ENCODE measurements at places on chromosomes 2 and 18.

GRCh38 chr2:62046141-62046540 lies 140.7 kb downstream of the COMMD1 start:
- no peak for DNase-seq

DNA sequence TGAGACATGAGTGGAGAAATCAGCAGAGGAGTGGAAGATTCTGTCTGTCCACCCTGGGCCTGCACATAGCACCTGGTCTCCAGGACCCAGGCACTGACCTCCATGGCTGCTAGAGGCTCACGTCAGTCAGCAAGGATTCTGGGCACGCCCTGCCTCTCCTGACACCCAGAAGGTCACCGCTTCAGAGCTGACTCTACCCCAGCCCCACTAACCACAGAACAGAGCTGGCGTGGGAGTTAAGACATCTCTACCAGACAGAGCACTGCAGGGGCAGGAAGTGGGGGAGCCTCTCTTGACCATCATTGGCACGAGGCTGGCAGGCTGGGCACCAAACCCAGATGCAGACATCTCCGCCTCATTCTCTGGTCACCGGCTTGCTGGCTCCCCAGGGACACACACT lies 3.0 kb downstream of the ADCY3 start:
- no peak for DNase-seq

GRCh38 chr2:239398521-239398921 lies 2.3 kb downstream of the HDAC4 start:
- no peak for DNase-seq

DNA sequence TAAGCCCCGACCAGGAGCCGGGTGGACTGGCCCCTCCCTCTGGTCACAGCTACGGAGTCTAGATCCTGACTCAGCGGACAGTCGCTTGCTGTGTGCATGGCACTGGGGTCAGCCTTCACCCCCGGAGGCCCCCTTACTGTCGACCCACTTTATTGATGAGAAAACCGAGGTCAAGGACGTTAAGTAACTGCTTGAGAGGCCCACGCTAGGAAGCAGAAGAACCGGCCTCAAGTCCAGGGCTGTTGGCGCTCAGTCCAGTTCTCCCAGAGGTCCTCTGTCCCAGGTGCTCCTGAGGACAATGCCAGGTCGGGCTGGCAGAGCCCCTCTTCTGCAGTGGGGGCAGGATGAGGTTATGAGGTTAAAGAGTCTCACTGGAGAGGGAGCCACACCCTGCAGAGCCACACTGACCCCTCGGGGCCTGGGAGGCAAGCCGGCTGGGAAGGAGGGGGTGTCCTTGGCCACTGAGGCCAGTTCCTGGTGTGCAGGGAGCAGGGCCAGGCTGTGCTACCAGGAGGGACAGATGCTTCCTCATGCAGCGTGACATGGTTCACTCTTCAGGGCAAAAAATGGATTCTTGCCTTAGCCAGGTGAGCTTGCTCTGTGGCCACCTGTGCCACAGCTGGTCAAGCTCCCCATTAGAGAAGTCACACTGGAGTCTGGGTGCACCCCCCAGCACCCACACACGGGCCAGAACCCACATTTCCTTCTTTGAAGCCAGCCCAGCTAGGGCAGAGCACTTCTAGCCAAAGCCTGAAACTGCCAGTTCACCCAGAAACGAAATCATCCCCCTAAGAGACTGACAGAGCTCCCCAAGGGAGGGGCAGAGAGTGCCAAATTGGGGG lies 47.3 kb upstream of the HPCAL1 start:
- DNase-seq, result no peak

GRCh38 chr2:23520256-23520655 lies 135.3 kb downstream of the KLHL29 start:
- DNase-seq, result no peak

- DNase-seq, result no peak
These were observed 37.5 kb downstream of the FASTKD2 start for GRCh38 chr2:206802654-206803514.

DNA sequence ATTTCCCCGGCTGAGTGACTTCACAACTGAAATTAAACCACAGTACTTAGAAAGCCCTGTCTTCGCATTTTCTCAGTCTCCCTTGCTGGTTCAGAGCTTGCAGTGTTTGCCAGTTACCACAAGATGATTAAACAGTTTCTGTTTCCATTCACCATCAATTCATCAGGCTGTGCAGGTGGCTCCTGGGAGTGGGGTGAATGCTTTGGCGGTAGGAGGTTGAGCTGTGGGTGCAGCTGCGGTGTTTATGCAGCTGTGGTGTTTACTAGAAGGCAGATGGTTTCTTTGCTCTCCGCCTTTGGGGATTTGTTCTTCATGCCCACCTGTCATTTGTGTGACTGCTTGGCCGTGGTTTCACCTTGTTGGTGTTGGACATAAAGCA lies 16.1 kb downstream of the ACOXL start:
- DNase-seq, result no peak

GRCh38 chr2:112834396-112835037 lies 2.1 kb downstream of the IL1B start:
- DNase-seq, result no peak

DNA sequence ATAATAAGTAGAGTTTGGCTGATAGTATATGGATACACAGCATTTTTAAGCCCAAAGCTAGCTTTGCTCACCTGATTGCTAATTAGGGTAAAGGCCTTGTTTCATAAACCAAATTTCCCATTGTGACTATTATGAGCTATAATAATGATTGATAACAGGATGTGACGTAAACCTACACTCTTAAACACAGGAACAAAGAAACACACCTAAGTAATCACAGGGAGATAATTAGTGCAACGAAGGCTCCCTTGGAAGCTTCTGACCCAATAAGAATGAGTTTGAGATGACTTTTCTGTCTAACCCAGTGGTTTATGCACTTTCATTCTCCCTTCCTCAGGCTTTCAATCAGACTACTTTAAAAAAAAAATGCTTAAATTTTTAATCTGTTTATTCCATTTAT lies 683.2 kb downstream of the SATB2 start:
- DNase-seq, result no peak

DNA sequence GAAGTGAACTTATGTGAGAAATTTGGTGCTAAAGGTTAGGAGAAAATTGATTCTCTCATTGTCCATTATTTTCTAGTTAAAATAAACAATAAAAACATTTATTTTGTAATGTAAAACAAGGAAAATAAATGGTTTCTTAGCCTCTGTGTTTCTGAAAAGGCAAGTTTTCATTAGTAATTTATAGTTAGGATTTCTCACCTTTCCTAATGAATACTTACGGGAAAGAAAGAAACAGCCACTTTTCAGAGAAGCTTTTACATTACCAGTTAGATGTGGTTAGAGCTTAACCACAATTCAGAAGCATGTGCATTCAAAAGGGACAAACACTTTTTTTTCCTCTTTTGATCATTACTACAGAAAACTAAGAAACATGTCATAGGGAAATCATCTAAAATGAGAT lies 18.8 kb downstream of the NEMP2 start:
- DNase-seq, result no peak

- DNase-seq, result no peak
These were observed 287.0 kb downstream of the TCF4 start for GRCh38 chr18:55300936-55301531.

GRCh38 chr2:64210816-64211215 lies 66.6 kb upstream of the PELI1 start:
- no peak for DNase-seq

DNA sequence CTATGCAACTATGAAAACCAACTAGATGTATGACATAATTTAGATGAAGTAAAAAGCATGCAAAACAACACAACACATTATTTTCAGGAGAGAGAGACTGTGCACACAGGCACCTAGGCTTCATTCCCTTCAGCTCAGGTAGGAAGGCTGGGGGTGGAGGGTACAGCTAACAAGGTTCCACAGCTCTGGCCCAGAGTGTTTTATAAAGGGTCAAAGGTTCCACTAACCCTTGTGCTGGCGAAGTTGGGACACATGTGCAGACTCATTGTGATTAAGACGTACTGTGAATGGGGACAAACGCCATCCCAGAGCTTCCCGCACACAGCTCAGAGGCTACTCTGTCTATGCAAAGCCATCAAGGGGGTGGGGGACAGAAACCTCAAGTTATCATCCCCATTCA lies 19.1 kb downstream of the CCDC93 start:
- no peak for DNase-seq

GRCh38 chr2:10084223-10084865 lies 4.1 kb upstream of the CYS1 start:
- no peak for DNase-seq

DNA sequence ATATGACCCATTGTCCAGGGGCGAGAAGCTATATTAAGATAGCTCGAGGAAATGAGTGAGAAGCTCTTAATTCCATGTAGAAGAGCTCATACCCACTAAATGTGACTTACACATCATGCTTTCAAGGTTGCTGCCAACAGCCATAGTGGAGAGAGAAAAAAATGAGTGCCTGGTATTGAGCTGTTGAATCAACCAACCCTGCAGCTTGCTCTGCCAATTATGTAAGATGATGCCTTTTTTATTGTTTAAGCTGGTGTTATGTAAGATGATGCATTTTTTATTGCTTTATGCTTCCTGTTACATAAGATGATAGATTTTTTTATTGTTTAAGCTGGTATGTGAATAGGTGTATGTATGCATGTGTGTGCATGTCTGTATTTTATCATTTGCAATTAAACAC lies 228.2 kb downstream of the CCDC178 start:
- no peak for DNase-seq

- DNase-seq, result no peak
These were observed 4.4 kb downstream of the XRCC5 start for GRCh38 chr2:216113572-216113971.

DNA sequence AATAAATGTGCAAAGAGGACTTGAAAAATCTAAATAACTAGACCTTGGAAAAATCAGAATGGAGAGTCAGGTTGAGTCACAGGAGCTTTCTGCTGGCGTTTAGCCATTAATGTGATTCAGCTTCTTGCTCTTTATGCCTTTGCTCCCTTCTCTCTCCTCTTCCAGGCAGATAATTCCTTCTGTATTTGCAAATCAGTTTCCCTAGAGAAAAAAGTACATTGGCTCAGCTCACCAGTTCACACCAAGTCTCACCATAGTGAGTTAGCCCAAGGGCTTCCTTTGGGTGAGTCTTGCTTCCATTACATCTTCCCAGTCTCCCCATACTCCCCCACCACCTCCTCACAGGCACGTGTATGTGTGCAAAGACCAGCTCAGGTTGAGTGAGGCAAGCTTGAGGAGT lies 73.6 kb downstream of the CYBRD1 start:
- no peak for DNase-seq

- no peak for DNase-seq
These were observed 55.0 kb downstream of the COL6A3 start for GRCh38 chr2:237358721-237359517.

DNA sequence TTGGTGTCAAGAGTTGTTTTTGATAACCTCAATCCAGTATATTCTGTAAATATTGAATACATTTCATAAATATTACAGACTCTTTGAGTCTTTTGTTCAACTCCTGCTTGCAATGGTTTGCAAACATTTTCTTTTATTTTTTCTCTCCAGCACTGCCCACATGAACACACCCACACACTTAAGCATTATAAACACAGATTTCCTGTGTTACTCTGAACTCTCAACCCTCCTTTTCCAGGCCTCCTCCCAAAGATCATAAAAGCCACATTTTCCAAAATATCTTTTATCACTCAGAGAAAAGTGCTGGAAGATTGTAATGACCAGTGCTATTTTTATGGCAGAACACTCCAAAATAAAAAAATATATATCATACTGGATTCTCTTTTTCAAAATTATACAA lies 20.5 kb downstream of the ARHGAP25 start:
- DNase-seq, result no peak

DNA sequence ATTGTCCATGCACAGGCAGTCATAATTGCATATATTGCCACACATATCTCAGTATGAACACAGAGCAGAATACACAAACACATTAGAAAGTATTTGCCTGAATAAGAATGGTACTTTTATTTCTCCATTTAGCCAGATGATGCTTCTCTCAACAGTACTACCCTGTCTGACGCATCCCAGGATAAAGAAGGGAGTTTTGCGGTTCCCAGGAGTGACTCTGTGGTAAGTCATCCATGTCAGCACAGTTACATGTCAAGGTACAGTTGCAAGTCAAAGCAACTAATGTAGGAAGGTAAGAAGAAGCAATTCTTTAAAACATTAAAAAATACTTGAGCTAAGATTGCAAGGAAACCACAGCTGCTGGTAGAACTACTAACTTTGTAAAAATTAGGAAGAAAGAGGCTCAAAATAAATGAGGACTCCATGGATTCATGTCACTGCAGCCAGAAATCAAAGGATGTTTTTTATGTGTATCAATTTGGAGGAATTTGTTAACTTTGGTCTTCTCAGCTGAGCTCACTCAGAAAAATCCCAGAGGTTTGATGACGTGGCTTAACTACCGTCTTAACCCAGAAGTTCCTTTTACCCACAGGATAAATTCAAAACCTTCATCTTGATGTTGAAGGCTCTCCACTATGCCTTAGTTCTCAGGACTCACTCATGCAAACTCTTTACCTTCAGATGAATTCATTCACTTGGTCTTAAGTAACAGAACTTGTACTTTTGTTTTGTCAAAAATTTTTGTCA lies 130.3 kb downstream of the ARHGAP28 start:
- no peak for DNase-seq

- DNase-seq, result no peak
These were observed 5.4 kb upstream of the XIRP2 start for GRCh38 chr2:166882851-166883250.

- no peak for DNase-seq
These were observed 68.2 kb downstream of the ZCCHC2 start for GRCh38 chr18:62590799-62591590.

DNA sequence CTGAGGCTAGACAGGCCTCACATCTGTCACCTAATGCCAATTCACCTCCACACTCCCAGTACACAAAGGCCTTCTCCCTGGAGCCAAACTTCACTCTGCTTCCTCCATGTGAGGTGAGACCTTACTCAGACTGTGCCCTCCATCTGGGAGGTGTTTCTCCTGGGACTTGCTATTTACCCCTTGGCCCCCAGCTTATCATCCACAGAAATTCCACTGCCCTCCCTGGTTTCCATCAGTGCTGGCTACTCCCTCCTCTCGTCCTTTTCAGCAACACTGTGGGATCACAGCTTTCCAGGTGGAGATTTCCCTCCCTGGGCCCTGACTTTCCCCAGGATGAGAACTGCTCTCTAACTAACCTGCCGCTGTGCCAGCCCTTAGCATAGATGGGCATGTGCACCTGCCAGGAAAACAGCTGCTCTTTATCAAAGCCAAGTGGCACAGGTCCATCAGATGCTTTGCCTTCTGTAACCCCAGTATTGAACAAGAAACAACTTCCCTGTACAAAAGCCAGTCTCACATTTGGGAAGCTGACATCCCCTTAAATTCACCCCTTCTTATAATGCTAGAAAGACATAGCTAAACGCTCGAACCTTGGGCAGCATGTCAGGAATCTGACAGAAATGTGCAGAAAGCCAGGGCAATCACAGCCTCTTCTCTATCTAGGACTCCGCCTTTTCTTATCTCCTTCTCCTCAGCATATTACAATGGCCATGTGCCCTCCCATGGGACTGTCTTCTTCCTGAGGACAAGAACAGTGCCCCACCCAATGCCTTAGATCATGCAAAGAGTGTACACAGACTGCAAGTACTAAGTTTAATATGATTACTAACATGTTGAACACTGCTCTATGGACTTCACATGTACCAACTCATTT lies 535.5 kb upstream of the ID2 start:
- no peak for DNase-seq

GRCh38 chr2:42933824-42934254 lies 141.5 kb upstream of the HAAO start:
- DNase-seq, result no peak

GRCh38 chr2:134869946-134870736 lies 31.7 kb downstream of the ACMSD start:
- DNase-seq, result no peak

- DNase-seq, result no peak
These were observed 157.9 kb downstream of the ADCYAP1 start for GRCh38 chr18:1062588-1062987.

- peak; percentile 29 for DNase-seq
These were observed 868 bp downstream of the INO80D start for GRCh38 chr2:206084870-206085741.

Data from 8988T (cell line).